ENCODE measurements at places on chromosomes 2 and 18.

DNA sequence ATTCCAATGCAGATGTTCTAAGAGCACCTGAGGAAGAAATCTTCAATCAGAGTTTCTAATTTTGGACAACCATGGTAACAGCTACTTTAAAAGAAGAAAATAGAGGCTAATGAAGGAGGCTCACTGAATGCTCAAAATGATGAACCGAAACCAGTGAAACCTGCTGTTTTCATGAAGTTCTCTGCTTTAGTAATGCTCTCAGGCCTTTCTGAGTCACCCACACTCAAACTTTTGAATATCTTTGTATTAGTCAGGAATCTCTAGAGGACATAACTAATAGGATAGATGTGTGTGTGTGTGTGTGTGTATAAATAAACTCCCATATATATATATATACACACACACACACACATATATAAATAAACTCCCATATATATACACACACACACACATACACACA lies 76.9 kb upstream of the RIT2 start:
- no peak for DNase-seq

- no peak for DNase-seq
These were observed 36.1 kb upstream of the TMEM178A start for GRCh38 chr2:39629646-39630045.

DNA sequence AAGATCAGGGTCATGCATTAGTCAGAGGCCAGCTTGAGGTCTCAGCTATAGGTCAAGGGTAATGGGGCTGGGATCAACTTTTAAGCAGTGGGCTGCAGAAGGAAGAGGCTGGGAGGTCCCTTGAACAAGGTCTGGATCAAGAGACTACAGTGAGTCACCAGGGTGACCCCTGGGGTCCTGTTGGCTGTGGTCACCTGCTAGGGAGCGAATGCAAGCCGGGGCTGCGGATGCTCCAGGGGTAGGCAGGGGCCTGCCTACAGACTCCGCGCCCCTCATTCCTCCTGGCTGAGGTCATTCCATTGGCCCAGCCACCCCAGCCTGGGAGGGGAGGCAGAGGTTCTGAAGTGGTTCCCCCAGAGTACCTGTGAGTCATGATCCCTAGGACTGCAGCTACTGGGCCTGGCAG lies 110.4 kb downstream of the CYP26B1 start:
- no peak for DNase-seq

- DNase-seq, result no peak
These were observed 59.6 kb downstream of the VIL1 start for GRCh38 chr2:218478544-218478943.

DNA sequence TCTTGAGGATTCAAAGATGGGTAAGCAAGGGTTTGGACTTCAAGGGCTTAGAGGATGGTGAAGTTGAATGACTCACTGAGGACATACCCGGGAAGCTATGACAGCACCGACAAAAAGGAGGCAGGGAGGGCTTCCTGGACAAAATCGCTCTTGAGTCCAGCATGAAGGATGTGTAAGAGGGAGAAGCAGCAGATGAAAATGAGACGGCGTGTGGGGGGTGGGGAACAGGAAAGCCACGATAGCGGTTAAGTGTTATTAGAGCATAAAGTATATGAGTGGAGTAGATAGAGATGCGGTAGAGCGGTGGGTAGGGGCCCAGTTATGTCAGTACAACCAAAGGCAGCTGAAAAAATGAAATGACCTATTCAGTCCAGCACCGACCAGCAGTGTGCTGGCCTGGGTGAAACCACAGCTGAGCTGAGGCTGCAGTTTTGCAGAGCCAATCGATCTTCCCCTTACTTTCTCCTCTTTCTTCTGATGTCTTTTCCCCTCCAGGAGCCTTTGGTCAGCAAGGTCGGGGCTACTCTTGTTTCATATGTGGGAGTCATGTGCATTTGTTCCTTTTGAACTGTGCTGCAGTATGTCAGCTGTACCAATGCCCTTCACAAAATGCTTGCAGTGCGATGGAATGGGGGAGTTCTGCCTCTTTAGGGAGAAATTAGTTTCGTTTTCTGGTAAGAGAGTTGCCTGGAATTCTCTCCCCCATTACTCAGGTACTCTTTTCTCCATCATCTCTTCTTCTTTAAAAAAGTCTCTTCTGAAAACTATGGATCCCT lies 2.0 kb upstream of the THUMPD2 start:
- peak; percentile 18 for DNase-seq

DNA sequence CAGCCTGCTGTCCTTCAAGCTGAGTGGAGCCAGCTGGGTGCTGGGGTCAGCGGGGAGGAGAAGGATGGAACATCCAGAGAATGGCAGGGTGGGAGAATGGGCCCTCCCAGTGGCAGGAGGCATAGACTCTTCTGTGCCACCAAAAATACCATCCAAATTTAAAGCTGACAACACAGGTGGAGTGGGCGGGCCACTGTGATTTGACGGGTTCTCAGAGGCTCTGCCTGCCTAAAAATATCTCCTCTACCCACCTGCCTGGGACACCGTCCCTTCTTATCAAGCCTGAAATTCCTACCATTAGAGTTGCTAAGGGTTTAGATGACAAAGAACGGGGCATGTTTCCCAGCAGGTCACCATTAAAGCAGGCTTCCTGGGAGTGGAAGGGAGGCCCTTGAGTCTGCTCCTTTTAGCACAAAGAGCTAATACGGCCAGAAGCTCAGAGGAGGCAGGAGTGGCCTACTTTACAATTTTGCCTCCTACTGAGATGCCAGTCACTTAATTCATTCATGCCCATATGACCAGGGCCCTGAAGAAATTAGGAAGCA lies 19.8 kb upstream of the MARCHF4 start:
- no peak for DNase-seq

DNA sequence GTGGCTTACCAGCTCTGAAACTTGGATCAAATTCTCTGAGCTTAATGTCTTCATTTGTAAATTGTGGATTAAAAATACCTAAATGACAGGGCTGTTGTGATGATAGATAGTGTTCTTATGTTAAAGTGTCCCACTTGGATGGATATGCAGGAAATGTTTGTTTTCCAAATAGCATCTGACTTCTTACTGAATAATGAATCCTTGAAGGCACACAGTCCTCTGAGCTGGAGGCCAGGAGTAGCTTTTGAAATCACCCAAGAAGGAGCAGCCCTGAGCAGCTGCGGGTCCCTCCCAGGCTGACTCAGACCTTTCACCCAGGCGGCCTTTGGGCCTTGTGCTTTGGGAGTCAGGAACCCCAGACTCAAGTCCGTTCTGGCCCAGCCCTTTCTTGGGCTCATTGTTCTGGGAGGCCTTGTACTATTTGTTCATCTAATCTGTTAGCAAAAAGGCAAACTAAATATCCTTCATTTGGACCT lies 173.0 kb upstream of the GATA6 start:
- no peak for DNase-seq

DNA sequence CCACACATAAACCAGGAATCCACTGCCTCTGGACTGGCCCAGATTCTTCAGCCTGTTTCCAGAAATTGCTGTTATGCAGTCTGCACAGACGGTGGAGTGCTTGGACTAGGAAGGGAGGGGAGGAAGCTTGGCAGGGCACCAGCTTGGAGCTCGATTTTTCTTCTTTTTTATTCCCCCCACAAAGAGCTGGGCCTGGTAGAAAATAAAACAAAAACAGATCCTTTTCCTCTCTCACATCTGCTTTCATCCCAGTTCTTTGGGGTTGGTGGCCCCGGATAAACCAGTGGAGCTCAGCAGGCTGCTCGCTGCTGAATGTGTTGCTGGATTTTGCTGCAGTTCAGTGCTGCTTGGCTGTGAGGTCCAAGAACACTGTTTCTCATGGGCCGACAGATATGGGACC lies 16.0 kb downstream of the LRRTM1 start:
- DNase-seq, result no peak

GRCh38 chr2:70767699-70768589 lies at the start of gene ADD2:
TSS of gene ADD2 (minus strand) at chr2:70768200. CDS start at chr2:70706408, 61,792 bp downstream.
- peak; percentile 28 for DNase-seq

GRCh38 chr2:85355521-85355920 lies 952 bp downstream of the ELMOD3 start:
- no peak for DNase-seq

GRCh38 chr2:231017231-231017598 lies 20.1 kb upstream of the C2orf72 start:
- no peak for DNase-seq

- DNase-seq, result no peak
These were observed 134.6 kb upstream of the ZEB2 start for GRCh38 chr2:144654523-144654922.

- DNase-seq, result no peak
These were observed 21.2 kb upstream of the THOC1 start for GRCh38 chr18:289026-289425.

GRCh38 chr2:165281387-165281786 lies 42.2 kb downstream of the SCN2A start:
- no peak for DNase-seq

DNA sequence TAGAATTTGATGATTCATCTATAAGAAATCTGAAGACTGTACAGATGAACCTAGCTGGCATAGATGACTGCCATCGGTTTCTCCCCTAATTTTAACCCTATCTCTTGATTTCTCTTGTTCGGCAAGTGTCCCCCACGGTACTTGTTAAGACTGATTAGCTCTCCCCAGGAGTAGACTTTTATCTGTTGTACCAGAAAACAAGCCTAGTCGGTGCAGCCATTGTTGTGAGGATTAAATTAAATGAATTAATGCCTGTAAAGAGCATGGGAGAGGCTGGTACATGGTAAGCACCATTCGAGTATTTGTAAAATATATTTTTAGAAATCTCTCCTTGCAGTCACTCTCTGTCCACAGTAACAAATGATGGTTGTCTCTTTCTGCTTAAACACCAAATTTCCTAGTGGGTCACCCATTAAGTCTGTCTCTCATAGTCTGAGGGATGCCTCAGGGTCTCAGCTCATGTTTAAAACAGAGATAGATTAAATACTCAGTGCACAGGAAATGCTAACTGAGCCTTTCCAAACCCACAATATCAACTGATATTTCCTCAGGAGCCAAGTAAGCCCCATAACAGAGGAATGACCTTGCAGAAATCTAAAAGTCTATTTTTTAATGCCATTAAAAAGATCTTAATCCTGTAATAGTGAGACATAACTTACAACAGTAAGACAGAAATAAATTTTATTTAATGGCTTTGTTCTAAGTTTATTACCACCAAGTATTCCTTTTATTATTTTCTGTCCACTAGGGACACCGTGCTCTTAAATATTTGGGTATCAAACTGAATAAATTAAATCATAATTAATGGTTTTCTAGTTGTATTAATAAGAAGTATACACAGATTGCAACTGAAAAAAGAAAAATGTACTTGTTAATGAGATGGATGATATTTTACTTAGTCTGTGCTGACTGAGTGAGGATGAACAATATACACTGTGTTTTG lies 2.9 kb upstream of the B4GALT6 start:
- no peak for DNase-seq

- no peak for DNase-seq
These were observed 74.3 kb upstream of the SLC1A4 start for GRCh38 chr2:64914735-64915509.

DNA sequence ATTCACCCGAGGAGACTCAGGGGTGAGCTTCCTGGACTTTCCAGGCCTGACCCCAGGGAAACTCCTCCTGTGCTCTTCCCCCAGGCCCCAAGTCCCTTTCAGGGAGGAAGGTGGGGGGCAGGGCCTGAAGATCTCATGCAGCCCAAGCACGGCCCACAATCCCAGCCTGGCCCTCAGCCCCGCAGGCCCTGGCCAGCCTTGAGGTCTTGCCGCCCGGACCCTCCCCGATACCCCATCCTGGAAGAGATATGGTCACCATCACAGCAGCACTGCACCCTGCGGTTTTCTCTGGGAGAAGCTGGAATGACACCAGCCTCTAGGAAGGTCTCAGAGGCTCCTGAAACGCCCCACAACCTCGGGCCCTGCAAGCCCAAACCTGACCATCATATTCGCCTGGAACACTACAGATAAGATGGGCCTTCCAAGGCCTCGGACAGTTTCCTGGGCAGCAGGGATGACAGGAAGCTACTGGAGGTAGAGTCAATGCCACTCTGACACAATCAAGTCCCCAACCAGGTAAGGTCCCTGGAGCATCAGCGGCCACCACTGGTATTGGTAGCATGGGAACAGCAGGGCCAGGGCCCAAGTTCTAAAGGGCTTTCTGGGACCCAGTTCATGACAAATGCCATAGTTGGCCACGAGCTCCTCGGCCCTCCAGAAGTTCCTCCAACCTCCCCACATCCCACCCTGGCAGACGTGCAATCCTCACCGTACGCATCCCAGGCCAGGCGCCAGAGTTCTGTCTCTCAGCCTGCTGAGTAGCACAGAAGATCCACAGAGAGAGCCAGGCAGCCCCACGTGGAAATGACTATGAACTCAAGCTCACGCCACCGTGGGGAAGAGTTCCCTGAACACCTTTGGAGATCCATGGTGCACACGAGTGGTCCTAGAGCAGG lies 8.6 kb downstream of the SDC1 start:
- no peak for DNase-seq

DNA sequence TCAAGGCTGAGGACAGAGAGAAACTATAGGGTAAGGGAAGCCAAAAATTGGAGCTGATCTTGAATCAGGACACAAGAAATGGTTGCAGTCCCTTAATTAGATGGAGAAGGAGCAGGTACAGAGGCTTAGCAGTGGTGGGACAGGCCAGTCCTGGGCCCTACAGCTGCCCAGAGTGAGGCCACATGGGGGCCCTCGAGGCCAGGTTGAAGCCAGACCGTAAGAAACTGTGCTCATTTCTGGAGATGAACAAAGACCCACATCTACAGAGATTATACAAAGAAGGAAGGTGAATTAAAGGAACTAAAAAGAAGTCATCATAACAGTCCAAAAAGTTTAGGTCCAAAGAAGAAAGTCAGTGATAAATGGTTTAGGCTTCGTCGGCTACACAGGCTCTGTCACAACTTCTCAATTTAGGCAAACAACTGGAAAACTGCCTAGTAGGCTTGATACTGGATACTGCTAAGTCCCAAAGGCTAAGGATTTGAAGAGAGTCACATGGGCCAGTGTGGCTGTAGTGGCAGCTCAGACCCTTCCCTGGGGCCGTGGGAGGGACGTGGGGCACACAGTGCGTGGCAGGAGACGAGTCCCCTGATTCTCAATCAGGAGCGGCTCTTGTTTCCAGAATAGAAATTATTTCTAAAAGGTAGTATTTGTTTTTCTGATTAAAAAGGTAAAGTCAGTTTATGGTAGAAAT lies 50.4 kb upstream of the CNGA3 start:
- DNase-seq, result no peak

DNA sequence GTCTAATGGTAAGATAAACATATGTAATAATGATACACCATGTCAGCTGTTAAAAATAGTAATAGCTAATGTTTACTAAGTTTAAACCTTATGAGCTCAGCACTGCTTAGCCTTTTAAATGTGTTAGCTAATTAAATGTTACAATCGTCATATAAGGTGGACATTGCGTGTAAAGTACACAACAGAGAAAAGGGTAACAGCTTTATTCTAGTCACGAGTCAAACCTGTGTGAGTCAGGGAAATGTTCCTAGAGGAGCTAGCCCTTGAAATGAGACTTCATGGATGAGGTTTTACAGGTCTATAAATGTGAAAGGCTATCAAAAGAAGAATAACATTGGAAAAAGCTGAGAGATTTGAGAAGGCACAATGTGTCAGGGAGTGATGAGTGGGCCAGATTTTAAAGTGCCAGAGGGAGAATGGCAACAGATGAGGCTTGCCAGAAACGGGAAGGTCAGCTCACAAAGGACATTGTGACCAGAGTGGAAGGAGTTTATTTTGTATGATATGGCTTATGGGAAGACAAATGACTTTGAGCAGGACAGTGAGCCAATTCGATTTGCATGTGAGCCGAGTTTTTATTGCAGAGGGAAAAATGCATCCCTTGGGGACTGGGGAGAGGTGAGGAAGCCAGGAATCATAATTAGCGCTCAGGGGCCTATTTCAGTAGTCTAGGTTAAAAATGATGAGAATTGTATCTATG lies 276.3 kb downstream of the CTNNA2 start:
- DNase-seq, result no peak
